ENCODE measurements at places on chromosomes 4 and X.

- peak; percentile 26 for DNase-seq
Measured at GRCh38 chrX:37905436-37906147, 58.2 kb upstream of the DYNLT3 start.

DNA sequence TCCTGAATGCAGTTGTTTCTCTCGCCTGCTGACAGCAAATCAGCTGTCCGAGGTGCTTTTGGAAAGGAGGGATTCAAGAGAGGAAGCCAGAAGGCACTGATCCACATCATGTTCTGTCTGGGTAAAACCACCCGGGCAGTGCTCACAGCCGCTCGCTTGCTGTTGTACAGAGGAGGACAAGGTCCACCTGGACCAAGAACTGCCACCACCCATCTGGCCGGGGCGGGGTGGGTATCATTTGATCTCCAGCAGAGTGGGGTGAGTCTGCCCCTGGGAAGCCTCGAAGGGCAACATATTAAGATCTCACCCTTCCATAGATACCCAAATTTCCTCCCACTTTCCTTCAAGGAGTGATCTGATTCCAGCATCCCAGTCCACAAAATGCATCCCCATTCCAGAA lies 113.1 kb downstream of the DCTD start:
- DNase-seq, result no peak

- no peak for DNase-seq
Measured at GRCh38 chr4:54090804-54091623, 8.9 kb upstream of the GSX2 start.

DNA sequence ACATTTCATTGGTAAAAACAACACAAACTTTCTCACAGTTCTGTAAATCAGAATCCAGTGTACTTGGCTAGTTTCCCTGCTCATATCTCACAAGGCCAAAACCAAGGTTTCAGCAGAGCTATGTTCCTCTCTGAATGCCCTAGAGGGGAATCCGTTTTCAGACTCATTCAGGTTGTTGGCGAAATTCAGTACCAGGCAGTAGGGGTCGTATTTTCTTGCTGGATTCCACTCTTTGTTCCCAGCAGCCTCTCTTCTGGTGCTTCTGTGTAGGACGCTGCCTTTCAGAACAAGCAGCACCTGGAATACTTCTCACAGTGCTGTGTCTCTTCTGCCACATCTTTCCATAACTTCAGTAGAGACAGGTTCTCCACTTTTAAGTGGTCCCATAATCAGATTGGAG lies 351.9 kb downstream of the PCDH18 start:
- no peak for DNase-seq

All from NCI-H1092 (cell line).